ENCODE measurements at places on chromosomes 1 and 21.

- DNase-seq, result no peak
Observed at GRCh38 chr1:42463921-42464320, 835 bp downstream of the CCDC30 start.

DNA sequence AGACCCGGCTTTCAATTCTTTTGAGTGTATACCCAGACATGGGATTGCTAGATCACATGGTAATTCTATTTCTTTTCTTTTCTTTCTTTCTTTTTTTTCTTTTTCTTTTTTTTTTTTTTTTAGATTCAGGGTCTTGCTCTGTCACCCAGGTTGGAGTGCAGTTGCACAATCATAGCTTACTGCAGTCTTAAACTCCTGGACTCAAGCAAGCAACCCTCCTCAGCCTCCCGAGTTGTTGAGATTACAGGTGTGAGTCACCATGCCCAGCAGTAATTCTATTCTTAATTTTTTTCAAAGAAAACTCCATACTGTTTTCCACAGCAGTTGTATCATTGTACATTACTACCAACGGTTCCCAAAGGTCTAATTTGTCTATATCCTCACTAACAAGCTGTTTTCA lies 13.5 kb upstream of the RNF186 start:
- no peak for DNase-seq

DNA sequence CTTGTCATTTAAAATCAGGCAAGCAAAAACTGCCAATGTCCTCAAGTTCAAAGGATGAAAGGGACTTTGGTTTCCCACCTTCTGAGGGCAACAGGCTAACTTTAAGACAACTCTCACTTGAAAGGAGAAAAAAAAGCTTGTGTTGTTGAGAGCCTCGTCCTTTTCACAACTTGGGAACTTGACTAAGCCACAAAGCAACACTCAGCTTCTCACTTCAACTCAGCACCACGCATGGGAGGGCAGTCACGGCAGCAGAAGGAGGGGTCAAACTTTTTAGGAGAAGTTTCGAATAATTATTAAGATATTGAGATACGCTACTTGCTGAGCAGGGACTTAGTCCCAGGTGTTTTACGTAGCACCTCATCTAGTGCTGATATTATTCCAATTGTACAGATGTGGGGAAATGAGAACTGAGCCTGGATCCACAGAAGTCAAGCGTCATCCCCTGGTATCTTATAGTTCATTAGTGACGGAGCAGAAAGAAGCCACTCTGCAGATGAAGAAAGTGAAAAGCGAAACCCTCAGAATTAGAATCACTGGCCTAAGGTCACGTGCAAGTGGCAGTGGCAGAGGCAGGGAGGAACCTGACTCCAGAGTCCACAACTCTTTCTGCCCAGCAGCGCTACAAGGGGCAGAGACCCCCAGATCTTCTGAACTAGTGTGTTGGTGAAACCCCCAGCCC lies 83.6 kb downstream of the JAK1 start:
- no peak for DNase-seq

- DNase-seq, result no peak
Observed at GRCh38 chr1:84899969-84900368, 7.0 kb upstream of the LPAR3 start.

DNA sequence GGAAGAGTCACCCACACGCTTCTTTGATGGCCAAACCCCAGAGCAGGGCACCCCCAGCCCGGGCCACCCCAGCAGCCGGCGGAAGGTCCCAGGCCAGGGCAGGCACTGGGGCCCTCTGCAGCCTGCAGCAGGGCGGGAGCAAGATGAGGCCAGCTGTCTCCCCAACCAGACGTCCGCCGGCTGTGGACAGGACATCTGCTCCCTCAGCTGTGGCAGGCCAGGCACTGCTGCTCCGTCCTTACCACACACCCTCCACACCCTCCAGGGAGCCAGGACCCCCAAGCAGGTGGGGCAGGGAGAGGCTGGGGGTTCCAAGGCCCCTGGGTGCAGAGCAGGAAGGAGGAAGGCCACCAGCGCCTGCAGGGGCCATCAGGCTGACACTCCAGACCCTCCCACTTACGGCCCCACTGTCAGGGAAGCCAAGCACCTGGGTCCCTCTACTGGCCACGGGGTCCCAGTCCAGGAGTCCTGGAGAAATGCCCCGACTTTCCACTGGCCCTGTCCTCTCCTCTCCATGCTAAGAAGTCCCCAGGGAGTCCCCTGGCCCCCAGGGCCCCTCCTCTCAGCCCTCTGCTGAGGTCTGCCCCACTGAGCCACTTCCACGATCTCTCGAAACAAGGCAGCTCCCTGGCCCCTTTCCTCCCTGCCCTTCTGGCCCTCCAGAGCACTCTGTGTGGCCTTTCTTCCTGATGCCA lies 5.6 kb downstream of the WNT9A start:
- DNase-seq, result no peak

GRCh38 chr1:226695335-226695900 lies 43.7 kb downstream of the ITPKB start:
- DNase-seq, result no peak

DNA sequence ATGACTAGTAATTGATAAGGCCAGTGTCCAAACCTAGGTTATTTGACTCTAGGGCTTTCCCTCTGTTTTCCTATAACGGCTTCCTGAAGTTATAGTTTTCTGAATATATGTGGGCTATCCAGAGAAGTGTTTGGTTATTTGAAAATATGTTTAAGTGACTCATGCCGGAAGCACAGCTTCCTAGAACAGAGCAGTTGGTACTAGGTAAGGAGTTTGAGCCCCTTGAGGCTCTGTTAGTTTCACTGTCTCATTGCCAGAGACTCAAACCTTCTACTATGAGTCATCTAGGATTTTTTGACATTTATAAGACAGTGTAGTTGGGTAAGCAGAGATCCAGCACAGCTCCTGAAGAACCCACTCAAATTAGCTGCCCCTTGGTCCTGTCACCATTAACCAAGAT lies 27.1 kb upstream of the LEPR start:
- DNase-seq, result no peak

GRCh38 chr21:46413365-46413696 lies 45.4 kb upstream of the DIP2A start:
- no peak for DNase-seq

DNA sequence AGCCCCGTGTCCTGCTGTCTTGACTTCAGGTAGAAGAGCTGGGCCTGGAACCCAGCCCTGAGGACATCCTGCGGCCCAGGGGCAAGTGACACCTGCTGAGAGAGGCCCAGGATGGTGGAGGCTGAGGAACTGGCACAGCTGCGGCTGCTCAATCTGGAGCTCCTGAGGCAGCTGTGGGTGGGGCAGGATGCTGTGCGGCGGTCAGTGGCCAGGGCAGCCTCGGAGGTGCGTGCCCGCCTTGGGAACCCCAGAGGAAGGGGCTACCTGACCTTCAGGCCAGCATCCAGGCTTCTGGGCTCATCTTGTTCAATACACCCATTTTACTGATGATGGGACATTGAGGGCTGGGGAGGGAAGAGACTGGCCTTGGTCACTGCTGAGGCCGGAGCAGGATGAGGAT lies 2.3 kb downstream of the MIIP start:
- no peak for DNase-seq

DNA sequence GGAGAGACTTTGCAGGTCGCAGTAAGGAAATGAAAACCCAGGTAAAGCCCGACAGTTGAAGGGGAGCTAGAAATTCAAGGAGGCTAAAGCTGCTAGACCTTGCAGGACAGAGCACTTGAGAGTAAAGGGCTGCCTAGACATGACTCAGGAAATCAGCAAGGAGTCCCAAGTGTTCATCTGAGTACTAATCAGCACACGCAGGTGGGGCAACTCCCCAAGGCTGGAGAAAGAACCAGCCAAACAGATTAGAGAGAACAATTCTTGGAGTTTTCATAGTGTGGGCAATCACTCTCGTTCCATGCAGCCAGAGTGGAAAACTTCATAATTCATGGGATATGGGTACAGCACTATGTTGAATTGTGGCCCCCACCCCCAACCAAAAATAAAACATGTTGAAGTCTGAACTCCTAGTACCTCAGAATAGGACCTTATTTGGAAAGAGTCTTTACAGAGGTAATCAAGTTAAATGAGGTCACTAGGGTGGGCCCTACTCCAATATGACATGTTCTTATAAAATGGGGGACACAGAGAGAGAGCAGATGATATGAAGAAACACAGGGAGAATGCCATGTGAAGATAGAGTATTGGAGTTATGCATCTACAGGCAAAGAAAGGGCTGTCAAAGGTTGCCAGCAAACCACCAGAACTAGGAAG lies 28.0 kb downstream of the SYDE2 start:
- no peak for DNase-seq

DNA sequence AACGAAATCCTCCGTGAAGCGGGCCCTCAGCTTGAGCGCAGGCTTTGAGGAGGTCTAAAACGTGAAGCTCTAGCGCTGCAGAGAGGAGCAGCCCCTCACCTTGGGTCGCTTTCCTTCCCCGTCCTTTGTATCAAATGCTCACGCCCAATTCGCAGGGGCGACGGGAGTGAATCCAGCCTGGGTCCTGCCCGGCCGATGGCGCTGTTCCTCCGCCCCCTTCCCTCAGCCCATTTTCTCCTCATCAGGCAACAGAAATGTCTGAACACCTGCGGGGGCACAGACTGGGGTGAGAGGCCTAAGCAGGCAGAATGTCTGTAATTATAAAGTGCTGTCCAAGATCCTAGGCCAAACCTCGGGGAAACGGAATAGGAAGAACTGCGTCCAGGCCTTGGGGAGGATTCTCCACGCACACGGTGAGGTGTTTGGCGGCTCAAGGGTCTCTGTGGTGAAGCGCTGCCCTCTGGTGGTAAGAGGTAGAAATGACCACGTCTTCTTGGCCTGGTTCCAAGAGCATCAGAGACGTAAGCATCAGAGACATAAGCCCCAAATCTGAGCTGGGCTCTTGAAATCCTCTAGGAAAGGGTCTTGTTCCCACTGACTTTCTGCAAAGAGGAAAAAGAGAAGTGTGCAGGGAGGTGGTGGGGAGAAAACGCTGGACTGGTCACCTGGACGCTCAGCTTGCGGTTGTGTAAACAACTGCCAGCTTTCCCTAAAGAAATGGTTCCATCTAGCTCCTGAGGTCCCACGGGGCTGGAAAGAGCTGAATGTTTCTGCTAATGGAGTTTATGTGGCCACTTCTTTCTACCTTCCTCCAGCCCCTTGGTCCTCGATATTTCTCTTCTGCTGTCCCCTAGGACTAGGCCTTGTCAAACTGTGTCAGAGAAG lies 92.1 kb upstream of the CD53 start:
- peak; percentile 60 for DNase-seq

DNA sequence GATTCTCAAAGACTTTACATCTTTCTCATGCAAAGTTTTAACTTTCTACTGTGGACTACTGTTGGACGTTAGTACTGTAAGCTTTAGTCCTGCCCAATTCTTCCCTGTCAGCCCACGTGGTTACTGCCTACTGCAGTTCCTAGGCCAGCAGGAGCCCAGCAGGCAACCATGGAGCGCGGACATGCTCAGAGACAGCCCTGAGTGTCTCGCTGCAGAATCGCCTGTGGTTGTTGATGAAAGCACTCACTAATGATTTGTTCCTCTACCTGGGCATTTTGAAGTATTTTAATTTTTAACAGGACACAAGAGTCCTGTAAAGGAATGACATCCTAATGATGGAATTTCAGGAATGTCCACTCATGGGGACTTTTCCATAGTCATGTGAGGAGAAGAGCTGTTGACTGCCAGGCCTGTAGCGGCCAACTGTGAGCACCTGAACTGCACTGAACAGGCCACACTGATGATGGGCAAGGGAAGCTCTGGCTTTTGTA lies 44.1 kb downstream of the PGBD5 start:
- no peak for DNase-seq

- no peak for DNase-seq
Observed at GRCh38 chr1:173551699-173552098, 51.2 kb downstream of the SLC9C2 start.

- DNase-seq, result no peak
Observed at GRCh38 chr1:201036188-201036842, 12.8 kb upstream of the KIF21B start.

DNA sequence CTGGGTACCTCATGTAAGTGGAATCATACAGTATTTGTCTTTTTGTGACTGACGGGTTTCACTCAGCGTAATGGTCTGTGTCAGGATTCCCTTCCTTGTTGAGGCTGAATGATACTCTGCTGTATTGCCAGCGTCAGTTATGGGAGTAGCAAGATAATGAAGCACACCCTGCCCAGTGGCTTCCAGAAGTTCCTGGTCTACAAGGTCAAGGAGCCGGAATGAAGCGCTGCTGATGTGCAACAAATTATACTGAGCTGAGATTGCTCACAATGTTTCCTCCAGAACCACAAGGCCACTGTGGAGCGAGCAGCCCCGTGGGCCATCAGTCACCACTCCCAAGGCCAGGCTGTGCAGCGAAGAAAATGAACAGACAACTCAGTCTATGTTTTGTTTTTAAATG lies 24.0 kb upstream of the TDRD10 start:
- DNase-seq, result no peak

GRCh38 chr1:184745929-184746638 lies 8.6 kb downstream of the EDEM3 start:
- no peak for DNase-seq

DNA sequence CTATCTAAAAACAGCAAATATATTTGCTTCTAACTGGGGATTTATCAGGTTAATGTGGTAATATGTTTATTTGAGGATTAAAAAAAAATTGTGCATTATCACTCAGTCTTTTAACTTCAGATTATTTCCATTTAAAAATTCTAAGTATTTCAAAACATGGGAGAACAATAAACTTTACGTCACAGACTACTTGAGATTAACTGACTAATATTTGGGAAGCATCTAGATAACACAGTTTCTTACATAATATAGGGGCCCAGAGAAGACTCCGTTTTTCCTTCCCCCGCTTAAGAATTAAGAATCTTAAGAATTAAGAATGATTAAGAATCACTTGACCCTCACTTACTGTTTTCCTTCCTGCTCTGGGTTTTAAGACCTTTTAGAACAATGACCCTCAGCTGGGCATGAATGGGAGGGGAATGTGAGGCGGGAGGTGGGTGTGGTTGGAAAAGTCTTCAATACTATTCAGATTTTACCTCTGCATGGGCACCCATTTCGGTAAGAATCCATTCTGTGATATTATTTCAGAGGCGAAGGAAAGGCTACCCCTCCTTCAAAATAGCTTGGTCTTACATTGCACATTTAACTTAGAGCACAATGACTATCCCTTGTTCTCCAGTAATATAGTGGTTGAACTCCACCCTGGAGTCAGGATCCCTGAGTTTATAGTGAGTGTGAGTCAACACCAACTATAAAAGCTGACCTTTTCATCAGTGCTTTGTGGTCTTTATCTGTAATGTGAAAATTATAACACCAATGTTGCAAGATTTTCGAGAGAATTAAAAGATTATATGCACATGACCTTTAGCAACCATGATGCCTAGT lies 821.3 kb downstream of the USP25 start:
- no peak for DNase-seq

GRCh38 chr1:8627728-8628127 lies 189.7 kb downstream of the RERE start:
- DNase-seq, result no peak

GRCh38 chr1:155591770-155592169 lies 18.2 kb upstream of the MSTO1 start:
- DNase-seq, result peak; percentile 80

- peak; percentile 28 for DNase-seq
Observed at GRCh38 chr1:111505641-111506119, 2.2 kb upstream of the ADORA3 start.

GRCh38 chr21:42447732-42448131 lies 44.0 kb downstream of the UBASH3A start:
- DNase-seq, result no peak
